ENCODE measurements at places on chromosomes 11 and 22.

GRCh38 chr11:12114193-12115033 lies 4.0 kb downstream of the MICAL2 start:
- H3K27me3 ChIP-seq = no peaks in the 10 kb centered on the region
- H3K27ac ChIP-seq = no peak overlapping the region
- peaks cover 2% of the 10 kb centered on the region for H3K36me3 ChIP-seq
- peaks cover 17% of the 10 kb centered on the region for H3K4me1 ChIP-seq
- DNase-seq = no peak

GRCh38 chr11:88337987-88338668 lies 592 bp upstream of the CTSC start:
- peak overlapping the region; percentile 83 for H3K4me3 ChIP-seq
- H3K27ac ChIP-seq = peak overlapping the region; percentile 85
- H3K4me1 ChIP-seq = peaks cover 35% of the 10 kb centered on the region

- peaks cover 2% of the 10 kb centered on the region for H3K36me3 ChIP-seq
- no peaks in the 10 kb centered on the region for H3K27me3 ChIP-seq
- peaks cover 19% of the 10 kb centered on the region for H3K4me1 ChIP-seq
- no peak for DNase-seq
- H3K4me3 ChIP-seq = peak overlapping the region; percentile 82
- H3K27ac ChIP-seq = peak overlapping the region; percentile 77
Measured at GRCh38 chr11:64801561-64802369, 1.2 kb downstream of the MAP4K2 start.

GRCh38 chr22:35661464-35661863 lies 13.2 kb downstream of the APOL6 start:
- H3K27me3 ChIP-seq = no peaks in the 10 kb centered on the region
- no peak for DNase-seq
- peak overlapping the region; percentile 30 for H3K4me3 ChIP-seq
- H3K4me1 ChIP-seq = peaks cover 63% of the 10 kb centered on the region

DNA sequence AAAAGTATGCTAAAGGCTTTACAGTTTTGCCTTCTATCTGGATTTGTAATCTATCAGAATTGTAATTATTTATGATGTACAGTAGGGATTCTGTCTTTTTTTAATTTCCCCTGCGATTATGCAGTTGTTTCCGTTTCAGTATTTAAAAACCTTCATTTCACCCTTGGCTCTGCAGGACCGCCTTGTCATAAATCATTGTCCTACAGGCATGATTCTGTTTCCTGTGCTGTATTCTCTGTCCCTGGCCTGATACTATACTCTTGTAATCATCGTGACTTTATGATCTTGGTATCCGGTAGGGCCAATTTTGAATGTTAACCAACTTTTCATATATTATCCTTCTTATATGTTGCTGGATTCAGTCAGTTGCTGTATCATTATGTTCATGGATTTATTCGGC lies 151.7 kb downstream of the ATXN10 start:
- H3K27me3 ChIP-seq = no peaks in the 10 kb centered on the region
- no peak overlapping the region for H3K4me3 ChIP-seq
- H3K4me1 ChIP-seq = no peaks in the 10 kb centered on the region
- no peak for DNase-seq

All from activated naive CD8-positive, alpha-beta T cell treated with anti-CD3 and anti-CD28 coated beads for 36 hours (primary cell).